ENCODE measurements at places on chromosomes 7 and 10. TPM values are rescaled to one million over a fixed set of nuclear protein-coding genes. Genes with fewer than 3 reads are reported as not detected.

- no peaks in the 10 kb centered on the region for H3K27me3 ChIP-seq
- no peak overlapping the region for H3K27ac ChIP-seq
- no peaks in the 10 kb centered on the region for H3K4me1 ChIP-seq
- H3K36me3 ChIP-seq: no peaks in the 10 kb centered on the region
- DNase-seq: no peak
These were observed 102.9 kb upstream of the ETV1 start for GRCh38 chr7:14092331-14092730.

DNA sequence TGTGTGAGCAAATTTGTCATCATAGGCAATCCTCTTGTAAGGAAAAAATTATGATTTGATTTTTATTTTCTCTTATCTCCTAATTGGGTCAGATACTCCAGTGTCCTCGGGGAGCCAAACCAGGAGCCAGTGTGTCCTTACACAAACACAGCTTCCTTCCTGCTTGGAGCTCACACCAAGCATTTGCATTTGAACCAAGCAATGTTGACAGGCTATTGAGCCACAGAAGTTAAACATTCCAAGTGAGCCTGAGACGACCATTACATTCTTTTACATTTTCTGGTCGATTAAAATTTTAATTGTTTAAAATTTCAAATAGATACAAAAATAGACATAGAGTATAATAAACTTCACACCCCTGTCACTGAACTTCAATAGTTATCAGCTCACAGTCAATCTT is 194.8 kb downstream of the CFTR start:
- no peak overlapping the region for H3K27ac ChIP-seq
- no peaks in the 10 kb centered on the region for H3K36me3 ChIP-seq
- H3K4me1 ChIP-seq: peaks cover 3% of the 10 kb centered on the region

The PIK3CG gene
- 10.1 TPM for total RNA-seq

GRCh38 chr7:107115762-107116540 is 52.9 kb upstream of the HBP1 start:
- no peak overlapping the region for H3K4me3 ChIP-seq
- peaks cover 5% of the 10 kb centered on the region for H3K4me1 ChIP-seq
- H3K27me3 ChIP-seq: no peaks in the 10 kb centered on the region
- H3K36me3 ChIP-seq: no peaks in the 10 kb centered on the region

GRCh38 chr7:105826143-105826542 is 50.3 kb downstream of the ATXN7L1 start:
- no peak overlapping the region for H3K4me3 ChIP-seq
- H3K36me3 ChIP-seq: no peaks in the 10 kb centered on the region
- DNase-seq: peak; percentile 7
- H3K27me3 ChIP-seq: no peaks in the 10 kb centered on the region
- H3K4me1 ChIP-seq: peaks cover 19% of the 10 kb centered on the region

The RBM20 gene
- total RNA-seq: 3.3 TPM

All from lung (tissue), 17 donors.